NCI-H2107 (cell line): ENCODE measurements at places on chromosomes 5 and 9.

DNA sequence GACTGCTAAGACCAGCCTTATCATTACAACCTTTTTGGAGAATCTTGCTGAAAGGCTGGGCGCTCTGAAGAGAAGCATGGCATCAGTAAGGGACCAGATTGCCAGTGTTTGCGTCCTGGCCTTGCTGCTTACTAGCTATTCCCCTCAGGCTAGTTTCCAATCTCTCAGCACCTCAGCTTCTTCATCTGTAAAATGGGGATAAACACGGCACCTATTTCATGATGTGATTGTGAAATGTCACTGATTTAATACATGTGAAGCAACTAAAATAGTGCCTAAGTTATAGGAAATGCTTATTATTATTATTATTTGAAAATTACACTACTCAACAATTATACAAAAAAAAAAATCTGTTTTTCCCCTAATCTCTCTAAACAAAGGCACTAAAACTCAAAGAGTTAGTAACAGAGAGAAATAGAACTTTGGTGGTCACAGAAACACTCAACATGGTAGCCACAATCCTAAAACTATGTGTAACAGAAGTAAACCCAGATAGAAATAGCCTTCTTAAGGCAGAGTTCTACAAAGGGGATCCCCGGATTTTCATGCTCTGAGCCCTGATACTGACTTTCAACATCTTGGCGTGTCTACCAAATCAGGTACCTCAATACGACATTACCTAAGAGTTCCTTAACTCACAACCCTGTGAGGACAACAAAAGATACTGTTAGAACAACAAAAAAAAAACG, 62.0 kb downstream of the ENC1 start:
- DNase-seq: no peak

- no peak for DNase-seq
These were observed 231.0 kb upstream of the GAS1 start for GRCh38 chr9:87178302-87178701.

- DNase-seq: no peak
These were observed 46.0 kb upstream of the ISOC1 start for GRCh38 chr5:129048509-129048908.

DNA sequence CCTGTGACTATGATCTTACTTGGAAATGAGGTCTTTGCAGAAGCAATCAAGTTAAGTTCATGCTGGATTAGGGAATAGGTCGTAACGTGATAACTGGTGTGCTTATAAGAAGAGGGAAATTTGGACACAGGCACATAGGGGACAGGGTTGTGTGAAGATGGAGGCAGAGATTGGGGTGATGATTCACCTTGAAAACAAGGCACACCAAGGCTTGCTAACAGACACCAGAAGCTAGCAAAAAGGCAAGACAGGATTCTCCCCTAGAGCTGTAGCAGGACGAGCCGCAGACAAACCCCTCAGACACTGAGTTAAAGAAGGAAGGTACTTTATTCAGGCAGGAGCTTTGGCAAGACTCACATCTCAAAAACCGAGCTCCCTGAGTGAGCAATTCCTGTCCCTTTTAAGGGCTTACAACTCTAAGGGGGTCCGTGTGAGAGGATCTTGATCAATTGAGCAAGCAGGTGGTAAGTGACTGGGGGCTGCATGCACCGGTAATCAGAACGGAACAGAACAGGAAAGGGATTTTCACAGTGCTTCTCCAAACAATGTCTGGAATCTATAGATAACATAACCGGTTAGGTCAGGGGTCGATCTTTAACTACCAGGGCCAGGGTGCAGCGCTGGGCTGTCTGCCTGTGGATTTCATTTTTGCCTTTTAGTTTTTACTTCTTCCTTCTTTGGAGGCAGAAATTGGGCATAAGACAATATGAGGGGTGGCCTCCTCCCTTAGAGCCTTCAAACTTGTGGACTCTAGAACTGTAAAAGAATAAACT, 57.5 kb upstream of the S1PR3 start:
- no peak for DNase-seq

GRCh38 chr9:128902351-128903078, 18.3 kb upstream of the PHYHD1 start:
- DNase-seq: no peak

GRCh38 chr5:124730381-124730780, 16.1 kb downstream of the ZNF608 start:
- DNase-seq: no peak

DNA sequence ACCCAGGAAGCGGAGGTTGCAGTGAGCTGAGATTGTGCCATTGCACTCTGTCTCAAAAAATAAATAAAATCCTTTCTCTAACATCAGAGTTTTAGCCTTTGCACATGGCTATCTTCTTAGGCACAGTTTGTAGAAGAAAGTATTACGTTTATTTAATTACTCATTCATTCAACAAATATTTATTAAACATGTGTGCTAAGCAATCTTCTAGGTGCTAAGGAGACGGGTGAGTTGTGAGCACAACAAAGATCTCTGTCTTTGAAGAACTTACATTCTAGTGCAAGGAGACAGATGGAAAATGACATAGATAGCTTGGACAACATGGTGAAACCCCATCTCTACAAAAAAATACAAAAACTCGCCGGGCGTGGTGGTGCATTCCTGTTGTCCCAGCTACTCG, 122.3 kb upstream of the MYO10 start:
- no peak for DNase-seq

DNA sequence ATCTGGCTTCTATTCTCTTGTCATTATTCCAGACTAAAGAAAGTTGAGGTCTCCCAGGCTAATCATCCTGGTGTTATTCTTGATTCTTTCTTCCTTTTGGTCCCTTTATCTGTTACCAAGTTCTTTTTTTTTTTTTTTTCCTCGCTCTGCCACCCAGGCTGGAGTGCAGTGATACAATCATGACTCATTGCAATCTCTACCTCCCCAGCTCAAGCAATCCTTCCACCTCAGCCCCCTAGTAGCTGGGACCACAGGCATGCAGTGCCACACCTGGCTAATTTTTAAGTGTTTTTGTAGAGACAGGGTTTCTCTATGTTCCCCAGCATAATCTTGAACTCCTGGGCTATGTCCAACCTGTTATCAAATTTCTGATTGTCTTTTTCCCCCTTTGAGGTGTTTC, 126.6 kb upstream of the DHFR start:
- no peak for DNase-seq

DNA sequence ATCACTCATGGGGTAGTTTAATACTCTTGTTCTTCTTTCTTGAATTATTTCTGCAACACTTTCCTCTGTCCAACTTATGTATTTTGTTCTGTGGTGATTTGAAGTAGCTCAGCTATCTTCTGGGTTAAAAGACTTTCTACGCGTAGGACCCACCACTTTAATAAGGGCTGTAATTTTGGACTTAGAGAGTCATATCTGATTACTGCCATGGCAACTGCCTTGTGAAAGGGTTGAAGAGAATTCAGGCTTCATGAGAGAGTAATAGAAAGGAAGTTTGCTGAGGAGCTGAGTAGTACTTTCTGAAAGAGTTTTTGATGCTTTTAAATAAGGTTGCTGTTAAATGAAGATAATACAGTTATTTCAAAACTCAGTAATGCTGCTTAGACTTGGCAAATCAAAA, 89.5 kb downstream of the TLE4 start:
- no peak for DNase-seq

DNA sequence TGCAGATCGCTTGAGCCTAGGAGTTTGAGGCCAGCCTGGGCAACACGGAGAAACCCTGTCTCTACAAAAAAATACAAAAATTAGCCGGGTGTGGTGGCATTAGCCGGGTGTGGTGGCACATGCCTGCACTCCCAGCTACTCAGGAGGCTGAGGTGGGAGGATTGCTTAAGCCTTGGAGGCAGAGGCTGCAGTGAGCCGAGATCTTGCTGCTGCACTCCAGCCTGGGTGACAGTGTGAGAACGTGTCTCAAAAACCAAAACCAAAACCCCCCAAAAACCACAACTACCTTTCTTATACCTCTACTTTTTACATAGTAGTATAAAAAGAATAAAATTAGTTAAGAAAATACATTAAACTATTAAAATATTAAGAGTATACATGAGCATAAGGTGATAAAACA, 121.2 kb downstream of the RAPGEF6 start:
- DNase-seq: no peak

GRCh38 chr5:58294598-58295305, 165.1 kb downstream of the PLK2 start:
- no peak for DNase-seq

- no peak for DNase-seq
These were observed 311.4 kb upstream of the MSX2 start for GRCh38 chr5:174412941-174413340.

DNA sequence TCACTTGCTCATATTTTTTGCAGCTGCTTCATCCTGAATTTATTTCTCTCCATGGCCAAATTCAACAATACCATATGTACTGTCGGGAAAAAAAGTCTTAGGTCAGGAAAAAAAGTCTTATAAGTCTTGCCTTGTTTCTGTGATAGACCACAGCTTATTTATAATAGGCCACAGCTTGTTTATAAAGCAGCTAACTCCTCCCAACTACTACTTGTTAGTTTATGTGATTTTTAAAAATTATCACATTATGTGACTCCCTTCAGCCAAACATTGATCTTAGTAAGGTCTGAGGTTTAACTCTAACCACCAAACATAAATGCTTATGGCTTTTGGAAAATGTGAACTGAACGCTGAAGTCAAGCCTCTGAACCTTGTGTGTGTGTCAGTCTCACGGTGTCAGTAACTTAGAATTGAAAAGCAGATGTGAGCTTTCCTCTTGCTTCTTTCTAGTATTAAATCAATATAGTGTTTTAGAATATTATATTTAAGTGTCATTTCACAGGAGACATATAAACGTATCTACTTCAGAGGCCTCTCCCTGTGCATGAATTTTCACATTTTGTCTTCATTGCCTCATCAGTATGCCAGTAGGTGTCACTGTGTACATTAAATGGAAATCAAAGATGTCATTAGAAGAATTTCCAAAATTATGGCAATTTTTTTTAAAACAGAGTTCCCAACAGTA, 51.3 kb downstream of the SNX24 start:
- DNase-seq: no peak

- DNase-seq: no peak
These were observed 50.4 kb upstream of the IRX2 start for GRCh38 chr5:2801577-2802525.

- DNase-seq: no peak
These were observed 39.2 kb downstream of the TTC1 start for GRCh38 chr5:160048131-160048530.

DNA sequence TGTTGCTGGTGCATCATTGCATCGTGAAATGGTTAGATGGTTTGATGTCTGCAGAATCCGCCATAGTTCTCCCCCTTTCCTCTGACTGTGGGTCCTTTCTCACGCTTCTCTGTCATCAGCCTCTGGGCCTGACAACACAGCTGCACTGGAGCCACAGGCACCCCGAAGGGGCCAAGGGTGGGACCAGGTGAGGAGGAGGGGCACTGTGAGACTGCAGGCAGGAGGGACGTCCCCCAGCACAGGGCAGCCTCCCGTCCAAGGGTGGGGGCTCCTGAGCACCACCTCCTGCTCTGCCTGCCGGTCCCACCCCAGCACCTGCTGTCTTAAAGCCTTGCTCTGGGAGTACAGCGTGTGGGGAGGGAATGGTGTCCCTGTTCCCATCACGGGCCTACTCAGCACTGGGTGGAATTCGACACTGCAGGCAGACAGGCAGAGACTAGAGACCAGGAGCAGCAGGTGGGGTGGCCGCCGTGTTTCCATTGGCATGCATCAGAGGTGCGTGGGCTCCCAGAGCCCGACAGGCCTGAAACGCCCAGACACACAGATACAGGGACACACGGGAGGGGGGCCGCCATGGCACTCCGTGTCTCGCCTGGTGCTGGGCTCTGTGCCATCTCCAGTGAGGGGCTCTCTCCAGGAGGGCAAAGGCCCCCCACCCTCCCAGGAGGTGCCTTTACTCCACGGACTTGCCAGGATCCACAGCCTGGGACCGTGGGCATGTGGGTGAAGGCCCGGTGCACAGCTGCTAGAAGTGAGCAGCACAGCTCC, 15.0 kb downstream of the CACNA1B start:
- no peak for DNase-seq

DNA sequence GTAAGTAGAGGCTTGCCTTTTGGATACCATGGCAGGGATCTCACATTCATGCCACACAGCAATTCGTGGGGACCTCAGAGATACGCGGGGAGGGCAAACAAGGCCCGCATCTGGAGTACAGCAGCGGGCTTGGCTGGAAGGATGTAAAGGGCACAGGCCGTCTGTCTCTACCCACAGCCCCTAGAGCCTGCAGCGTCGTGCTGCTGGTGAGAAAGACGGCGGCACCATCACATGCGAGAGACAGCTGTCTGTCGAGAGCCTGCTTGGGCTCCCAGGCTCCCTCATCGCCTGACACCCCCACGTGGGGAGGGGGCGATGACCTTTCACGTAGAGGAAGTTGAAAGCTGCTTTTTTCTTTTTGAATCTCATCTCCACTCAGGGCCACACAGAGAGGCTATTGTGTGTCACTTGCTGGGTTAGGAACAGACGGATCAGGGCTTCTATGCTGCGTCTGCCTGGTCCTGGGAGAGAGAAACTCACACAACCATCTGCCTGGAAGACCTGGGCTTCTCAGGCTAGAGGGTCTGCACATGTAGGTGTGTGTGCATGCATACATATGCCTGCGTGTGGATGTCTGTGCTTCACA, 134.6 kb upstream of the PPP1R26 start:
- no peak for DNase-seq
